ENCODE measurements at places on chromosomes 5 and 9.
A peak's percentile ranks its signal among the peaks of the same experiment; 100 is the strongest.

GRCh38 chr5:142888469-142889085 lies 118.4 kb downstream of the ARHGAP26 start:
- no peaks in the 10 kb centered on the region for H3K27me3 ChIP-seq
- H3K4me1 ChIP-seq, result no peaks in the 10 kb centered on the region
- peak; percentile 65 for ATAC-seq
- H3K36me3 ChIP-seq, result no peaks in the 10 kb centered on the region
- H3K27ac ChIP-seq, result no peak overlapping the region

DNA sequence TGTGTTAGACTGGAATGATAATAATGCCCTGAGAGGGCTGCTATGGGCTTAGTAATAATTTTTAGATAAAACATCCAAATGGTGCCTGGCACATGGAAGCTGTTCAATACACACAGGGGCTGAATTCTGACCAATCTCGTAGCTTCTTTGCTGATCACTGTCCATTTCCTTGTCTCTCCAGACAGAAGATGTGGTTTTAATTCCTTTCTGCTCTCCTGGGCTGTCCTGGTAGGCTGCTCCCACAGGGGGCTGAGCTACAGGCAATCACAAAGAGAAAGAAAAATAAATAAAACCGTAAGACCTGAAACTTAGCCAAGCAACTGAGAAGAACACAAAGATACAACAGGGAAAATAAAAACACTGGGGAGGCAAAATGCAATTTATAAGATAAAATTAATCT lies 136.5 kb downstream of the CDK5RAP2 start:
- H3K4me1 ChIP-seq, result no peaks in the 10 kb centered on the region
- ATAC-seq, result no peak
- H3K27me3 ChIP-seq, result no peaks in the 10 kb centered on the region
- peaks cover 96% of the 10 kb centered on the region for H3K36me3 ChIP-seq
- no peak overlapping the region for H3K27ac ChIP-seq

DNA sequence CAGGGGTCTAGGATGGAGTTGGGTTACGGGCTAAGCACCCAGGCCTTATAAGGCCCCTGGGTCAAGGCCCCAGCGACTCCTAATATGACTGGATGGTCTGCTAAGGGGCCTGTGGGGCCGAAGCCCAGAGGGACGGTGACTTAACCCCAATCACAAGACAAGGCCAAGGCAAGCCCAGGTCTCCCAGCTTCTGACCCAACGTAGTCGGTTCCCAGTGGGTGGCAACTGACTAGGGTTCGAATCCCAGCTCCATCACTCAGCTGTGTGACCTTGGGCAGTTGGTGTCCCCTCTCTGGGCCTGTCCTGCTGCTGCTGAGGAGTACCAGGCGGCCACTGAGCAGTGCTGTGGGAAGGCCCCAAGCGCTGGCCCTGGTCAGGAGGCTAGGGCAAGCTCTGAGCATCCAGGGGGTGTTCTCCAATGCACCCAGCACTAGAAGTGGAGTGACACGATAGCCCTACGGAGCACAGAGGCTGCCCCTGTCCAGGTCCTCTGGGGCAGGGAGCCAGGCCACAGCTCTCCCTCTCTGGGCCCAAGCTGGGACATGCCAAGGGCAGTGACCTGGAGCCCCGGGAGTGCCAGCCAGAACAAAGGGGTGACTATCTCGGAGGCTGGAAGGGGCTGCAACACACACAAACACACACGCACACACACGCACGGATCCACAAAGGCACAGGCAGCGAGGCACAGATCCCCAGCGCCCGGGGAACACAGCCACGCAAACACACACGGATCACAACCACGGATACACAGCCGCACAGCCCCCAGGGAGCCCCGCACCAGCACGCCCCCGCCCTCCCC lies 512 bp downstream of the AK1 start:
- H3K27ac ChIP-seq, result peak overlapping the region; percentile 90
- H3K4me3 ChIP-seq, result peak overlapping the region; percentile 76
- peak; percentile 26 for ATAC-seq
- H3K4me1 ChIP-seq, result peaks cover 59% of the 10 kb centered on the region
- H3K36me3 ChIP-seq, result no peaks in the 10 kb centered on the region

DNA sequence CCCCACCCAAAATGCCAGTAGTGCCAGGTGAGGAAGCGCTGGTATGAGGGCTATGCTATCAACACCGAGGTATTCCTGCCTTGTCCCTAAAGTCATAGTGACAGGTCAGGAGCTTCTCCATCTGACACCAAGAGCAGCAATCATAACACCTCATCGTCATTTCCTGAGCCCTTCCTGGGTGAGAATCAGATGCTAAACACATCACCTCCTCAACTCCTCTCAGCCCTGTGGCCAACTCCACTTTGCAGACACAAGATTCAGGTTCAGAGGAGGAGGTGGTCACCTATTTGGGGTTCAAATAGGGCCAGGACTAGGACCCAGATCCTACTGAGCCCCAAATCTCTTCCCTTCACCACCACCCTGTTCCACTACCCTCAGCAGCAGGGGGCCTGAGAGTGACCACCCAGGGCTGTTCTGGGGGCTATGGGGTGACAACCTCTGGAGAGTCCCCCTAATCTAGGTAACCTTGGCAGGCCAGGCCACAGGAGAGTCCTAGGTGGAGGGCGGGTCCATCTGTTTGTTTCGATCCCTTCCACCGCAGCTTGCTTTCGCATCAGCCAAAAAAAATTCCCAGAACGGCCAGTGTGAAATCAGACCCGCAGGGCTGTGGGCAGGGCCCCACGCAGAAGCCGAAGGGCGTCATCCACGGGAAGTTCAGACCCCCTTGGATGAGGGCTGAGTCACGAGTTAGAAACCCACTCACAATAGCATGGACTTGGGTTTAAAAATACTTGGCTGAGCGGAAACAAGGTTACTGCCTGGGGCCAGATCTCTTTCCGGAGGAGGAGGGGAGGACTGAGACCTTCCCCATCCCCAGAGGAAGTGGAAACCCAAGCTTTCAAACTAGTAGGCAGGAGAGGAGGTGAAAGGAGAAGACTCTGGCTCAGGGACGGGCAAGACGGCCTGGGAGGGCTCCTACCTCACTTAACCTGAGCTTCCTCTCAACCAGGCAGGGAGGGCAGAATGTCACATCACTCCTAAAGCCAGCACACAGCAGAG lies 8.7 kb downstream of the STK10 start:
- H3K4me3 ChIP-seq, result peak overlapping the region; percentile 12
- no peaks in the 10 kb centered on the region for H3K36me3 ChIP-seq
- peak overlapping the region; percentile 66 for H3K27ac ChIP-seq
- no peaks in the 10 kb centered on the region for H3K27me3 ChIP-seq
- ATAC-seq, result peak; percentile 29
- peaks cover 47% of the 10 kb centered on the region for H3K4me1 ChIP-seq

DNA sequence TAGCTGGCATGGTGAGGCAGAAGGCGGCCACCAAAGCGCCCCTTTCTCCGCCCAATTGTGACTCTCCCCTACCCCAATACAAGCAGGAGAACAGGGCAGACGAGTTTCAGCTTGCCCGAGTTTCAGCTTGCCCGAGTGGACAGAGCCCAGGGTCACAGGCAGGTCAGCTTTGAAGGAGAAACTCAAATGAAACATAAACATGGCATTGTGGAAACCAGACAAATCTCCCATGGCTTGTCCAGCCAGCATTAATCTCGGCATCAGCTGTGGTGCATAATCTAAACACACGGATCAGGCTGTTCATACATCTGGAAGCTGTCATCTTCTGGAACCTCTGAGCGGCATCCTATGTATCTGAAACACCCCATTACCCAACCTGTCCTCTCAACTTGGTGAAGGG lies 16.9 kb downstream of the PTCH1 start:
- no peak overlapping the region for H3K4me3 ChIP-seq
- H3K27me3 ChIP-seq, result no peaks in the 10 kb centered on the region
- no peak overlapping the region for H3K27ac ChIP-seq
- no peak for ATAC-seq
- H3K4me1 ChIP-seq, result peaks cover 66% of the 10 kb centered on the region

DNA sequence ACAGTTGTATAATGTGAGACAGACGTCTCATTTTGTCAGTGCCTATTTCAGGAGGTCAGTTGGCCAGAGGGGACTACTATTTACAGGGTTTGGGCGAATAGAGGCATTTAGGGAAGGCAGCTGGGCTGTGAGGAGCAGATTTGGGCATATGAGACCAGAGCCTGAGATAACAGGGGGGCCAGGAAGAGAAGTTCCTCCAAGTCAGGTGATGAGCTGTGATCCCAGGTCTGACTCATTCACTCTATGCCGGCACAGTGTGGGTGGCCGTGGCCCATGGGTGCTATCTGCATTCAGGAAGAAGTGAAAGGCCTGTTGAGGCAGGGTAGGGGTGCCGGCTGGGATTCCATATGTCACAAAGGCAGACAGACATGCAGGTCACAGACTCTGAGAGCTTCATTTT lies 142.8 kb downstream of the PDZD2 start:
- H3K27me3 ChIP-seq, result no peaks in the 10 kb centered on the region
- H3K4me3 ChIP-seq, result no peak overlapping the region
- no peaks in the 10 kb centered on the region for H3K4me1 ChIP-seq
- no peak overlapping the region for H3K27ac ChIP-seq
- no peaks in the 10 kb centered on the region for H3K36me3 ChIP-seq

- H3K4me3 ChIP-seq, result no peak overlapping the region
- no peaks in the 10 kb centered on the region for H3K27me3 ChIP-seq
- no peaks in the 10 kb centered on the region for H3K4me1 ChIP-seq
Measured at GRCh38 chr5:121479337-121479736, 372.3 kb upstream of the FTMT start.

DNA sequence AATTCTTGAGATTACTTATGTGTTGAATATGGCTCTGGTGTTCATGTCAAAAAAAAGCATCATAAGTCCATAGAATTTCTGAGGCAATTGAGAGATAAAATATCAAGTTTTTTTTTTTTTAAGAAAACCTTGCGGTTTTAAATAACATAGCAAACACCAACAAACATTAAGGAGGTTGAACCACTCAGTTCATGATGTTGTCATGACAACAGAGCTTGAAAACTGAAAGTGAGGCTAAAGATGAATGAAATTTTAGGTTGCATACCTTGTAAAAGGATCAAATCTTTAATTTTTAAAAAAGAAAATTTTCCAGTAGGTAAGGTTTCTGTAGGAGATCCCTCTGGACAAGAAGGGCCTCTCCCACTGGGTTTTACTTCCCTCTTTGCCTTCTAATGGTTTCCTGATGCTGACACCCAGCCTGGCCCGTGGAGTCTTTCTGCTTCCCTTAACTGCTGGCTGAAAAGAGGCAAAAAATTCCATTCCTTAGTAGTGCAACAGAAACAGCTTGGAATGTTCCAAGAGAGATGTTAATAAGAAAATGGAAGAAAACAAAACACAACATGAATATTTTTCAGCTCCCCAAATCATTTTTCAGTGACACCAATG lies 60.0 kb upstream of the FER start:
- H3K4me1 ChIP-seq, result no peaks in the 10 kb centered on the region
- peak overlapping the region; percentile 26 for H3K27ac ChIP-seq
- no peak for ATAC-seq
- H3K4me3 ChIP-seq, result no peak overlapping the region
- H3K36me3 ChIP-seq, result no peaks in the 10 kb centered on the region

DNA sequence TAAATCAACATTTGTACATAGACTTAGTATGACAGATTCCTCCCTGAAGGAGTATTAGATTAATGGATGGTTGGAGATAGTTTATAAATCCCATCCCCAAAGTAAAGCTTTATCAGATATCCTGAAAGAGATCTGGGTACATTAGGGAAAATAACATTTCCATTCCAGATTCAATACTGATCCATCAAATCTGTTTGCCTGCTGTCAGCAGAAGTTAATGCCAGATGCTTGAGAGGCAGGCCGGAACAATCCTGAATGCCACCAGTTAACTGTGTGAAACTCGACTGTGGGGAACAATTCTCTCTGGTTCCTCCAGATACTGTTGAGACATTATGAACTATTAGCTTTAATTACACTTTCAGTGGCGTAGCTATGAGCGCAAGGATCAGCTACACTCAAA lies 1166.8 kb downstream of the MAT2B start:
- ATAC-seq, result no peak
- H3K4me1 ChIP-seq, result no peaks in the 10 kb centered on the region
- no peaks in the 10 kb centered on the region for H3K27me3 ChIP-seq
- no peaks in the 10 kb centered on the region for H3K36me3 ChIP-seq

- no peaks in the 10 kb centered on the region for H3K36me3 ChIP-seq
- ATAC-seq, result no peak
- H3K4me3 ChIP-seq, result no peak overlapping the region
- H3K27me3 ChIP-seq, result no peaks in the 10 kb centered on the region
- H3K4me1 ChIP-seq, result no peaks in the 10 kb centered on the region
Measured at GRCh38 chr5:39570403-39571027, 145.7 kb upstream of the DAB2 start.

DNA sequence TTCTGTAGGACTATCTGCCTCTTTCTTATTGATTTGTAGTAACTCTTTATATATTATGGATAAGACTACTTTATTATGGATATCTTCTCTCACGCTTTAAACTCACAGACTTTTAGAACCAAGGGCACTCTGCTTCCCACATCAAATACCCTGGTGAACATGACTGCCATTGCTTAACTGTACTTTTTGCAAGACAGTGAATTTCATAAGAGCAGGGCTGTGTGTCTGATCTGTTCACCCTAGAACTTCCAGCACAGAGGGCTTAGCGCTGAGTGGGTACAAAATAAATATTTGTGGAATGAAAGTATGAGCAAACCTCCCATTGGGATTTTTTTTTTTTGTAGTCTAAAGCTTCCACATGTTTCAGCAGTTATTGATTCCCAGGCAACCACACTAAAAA lies 84.8 kb downstream of the CFAP77 start:
- no peaks in the 10 kb centered on the region for H3K36me3 ChIP-seq
- peaks cover 88% of the 10 kb centered on the region for H3K27me3 ChIP-seq
- H3K4me1 ChIP-seq, result no peaks in the 10 kb centered on the region

DNA sequence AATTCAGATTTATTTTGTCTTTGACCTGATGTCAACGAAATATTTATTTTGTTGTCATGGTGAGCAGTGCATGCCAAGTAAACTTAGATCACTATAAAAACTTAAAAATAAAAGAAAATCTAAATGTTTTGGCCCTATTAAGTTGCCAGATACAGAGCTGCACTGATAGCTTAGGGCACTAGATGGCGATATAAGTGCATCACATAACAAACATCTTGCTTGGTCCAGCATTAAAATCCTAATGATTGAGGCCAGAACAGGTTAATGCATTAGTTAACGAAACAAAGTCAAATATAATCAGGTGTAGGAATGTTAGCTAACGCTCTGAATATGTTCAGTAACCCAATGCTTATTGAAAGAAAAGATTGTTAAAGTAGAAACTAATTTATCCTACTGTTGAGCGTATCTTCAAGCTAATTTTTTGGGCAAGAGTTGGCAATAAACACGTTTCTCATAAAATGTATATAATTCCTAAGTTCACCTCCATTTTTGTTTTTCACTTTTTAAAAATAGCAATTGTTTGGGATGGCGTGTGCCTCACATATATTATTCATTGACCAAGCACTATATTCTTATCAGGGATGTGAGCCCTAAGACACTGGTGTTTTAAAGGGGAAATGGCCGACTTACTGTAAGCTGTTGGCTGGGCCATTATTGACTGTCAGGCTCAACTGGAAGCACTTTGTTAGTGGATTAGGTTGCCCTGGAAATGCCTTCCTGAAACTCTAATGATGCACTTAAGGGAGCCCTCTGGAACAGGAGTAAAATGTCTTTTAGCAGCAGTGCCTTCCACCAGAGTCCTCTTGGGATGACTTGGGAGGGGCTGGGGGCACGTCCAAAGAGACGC lies 33.3 kb downstream of the KCTD16 start:
- H3K4me1 ChIP-seq, result peaks cover 17% of the 10 kb centered on the region
- H3K27ac ChIP-seq, result no peak overlapping the region
- no peak for ATAC-seq
- H3K27me3 ChIP-seq, result peaks cover 65% of the 10 kb centered on the region
- H3K36me3 ChIP-seq, result no peaks in the 10 kb centered on the region
